Myocyte (in vitro differentiated cells): ENCODE measurements at places on chromosomes 2 and 18.

DNA sequence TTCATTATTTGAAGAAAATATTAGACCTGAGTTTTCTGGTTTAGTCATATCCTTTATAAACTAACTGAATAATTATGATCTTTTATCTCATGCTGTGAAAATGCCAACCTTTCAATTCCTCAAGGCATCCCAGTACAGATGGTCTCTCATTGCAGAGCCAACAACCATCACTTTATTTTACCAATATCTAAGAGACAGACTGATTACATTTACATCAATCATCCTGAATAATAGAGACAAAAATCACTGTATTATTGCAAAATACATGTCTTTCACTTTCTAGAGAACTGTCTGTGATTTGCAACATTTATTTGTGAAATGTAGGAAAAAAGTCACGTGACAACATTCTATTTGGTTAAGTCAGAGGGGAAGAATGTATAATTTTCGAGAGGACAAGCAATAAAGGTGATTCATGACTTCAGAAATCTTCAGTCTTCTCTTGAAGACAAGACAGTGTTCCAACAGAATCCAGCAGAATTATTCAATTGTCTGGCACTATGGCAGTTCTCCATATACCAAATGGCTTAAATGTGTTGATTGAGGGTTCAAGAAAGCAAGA, 503.6 kb upstream of the SYT4 start:
- DNase-seq: no peak

DNA sequence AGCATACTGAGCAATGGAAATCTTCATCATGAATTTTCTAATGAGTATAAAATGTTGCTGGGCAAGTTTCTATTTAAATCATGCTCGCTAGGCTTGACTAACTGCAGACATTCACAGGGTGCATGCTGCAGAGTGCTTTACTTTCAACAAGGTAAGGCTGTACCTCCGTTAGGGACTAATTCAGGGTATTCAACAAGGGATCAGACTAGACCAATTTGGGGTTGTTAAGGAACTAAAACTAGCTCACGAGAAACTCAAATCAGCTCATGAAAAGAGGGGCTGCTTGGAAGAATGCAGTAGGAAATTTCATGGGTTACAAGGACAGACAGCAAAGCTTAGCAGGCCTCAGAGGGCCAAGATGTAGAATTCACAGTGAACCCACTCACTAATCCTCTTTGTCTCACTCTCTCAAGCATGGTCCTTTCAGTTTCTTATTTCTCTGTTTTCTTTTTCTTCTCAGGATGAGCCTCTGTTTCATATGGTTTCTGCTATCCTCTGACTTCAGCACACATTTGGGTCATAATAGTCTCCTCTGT, 2.2 kb downstream of the MYO3B start:
- DNase-seq: no peak

DNA sequence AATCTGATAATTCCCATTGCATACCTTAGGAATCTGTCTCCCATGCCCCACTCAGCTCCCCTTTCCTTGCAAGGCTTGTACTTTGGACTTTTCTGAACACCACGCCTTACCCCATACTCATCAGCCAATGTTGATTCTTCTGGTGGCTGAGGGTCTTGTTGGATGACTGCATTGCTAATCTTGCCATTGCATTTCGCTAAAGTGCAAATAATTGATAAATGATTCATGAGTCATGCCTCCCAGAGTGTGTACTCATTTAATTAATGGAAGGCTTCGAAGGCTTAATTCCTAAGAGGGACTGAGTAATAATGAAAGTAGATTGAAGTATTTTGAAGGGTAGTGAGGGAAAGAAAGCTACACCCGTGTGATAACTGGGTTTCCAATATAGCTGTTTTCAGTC, 28.0 kb upstream of the PPP1R1C start:
- DNase-seq: no peak

GRCh38 chr2:124623560-124623959, 598.5 kb downstream of the CNTNAP5 start:
- DNase-seq: no peak

DNA sequence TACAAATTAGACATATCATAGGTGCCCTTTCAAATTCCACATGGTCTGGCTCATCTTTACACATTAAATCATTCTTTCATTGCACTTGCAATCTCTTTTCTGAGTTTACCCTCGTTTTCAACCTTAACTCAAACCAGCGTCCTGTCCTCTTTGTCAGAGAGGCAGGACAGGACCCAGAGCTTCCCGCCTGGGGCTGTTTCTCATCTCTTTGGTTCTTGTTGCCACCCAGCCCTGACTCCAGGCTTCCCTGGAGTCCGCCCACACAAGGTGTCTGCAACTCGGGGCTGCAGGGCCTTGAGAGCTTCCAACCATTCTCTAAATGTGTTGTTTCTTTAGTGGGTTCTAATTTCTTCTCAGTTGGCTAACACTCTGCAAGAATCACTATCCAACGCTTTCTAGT, 24.4 kb downstream of the RBMS1 start:
- DNase-seq: no peak

DNA sequence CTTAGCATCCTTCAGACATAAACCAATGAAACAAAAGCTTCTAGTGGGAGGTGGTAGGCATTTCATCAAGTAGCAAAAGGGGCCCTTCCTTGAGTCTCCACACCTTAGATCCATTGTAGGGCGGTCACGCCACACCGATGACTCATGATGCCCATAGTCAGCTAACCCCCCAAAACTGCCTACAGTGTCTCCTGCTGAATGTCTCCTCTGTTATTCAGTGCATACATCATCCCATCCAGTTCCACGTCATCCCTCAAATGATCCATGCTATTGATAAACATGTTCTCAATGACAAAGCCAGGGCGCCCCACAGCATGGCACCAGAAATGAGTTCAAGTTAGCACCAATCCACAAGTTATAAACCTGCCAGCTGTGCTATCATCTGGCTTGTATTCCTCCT, 57.4 kb upstream of the ACKR3 start:
- DNase-seq: no peak

DNA sequence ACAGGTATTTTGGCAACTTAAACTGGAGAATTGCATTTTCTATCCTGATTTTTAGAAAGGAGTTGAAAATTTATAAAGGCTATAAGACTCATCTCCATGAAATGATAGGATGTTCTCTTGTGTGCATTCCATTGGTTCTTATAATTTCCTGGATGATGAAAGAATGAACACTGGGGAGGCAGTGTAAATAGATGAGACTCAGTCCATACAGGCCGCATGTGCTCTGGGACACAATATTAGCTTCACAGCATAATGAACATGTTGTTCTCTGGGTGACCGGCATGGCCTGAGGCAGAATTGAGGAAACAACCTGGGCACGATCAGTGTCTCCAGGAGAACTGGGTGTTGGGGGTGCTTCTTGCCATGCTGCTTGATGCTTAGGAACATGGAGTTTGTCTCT, 38.8 kb downstream of the AOX1 start:
- no peak for DNase-seq

DNA sequence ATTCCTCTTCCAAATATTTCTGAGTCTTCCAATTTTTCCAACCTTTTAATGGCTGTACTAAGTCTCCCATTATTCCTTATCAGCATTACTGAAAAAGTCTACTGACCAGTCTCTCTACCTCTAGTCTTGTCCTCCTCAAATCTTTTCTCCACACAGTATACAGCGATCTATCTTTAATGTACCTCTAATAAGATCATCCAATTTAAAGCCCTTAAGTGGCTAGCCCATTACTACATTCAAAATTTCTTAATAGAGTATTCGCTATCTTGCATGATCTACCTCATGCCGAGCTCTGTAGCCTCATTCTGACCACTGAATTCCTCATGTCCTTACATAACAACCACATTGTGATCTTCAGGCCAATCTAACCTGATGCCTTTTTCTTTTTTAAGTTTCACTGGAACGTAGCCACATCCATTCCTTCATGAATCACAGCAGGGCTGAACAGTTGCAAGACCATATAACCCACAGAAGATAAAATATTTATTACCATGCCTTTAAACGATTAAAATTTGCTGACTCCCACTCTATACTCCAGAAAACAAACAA, 57.9 kb downstream of the SLC66A3 start:
- peak; percentile 94 for DNase-seq

DNA sequence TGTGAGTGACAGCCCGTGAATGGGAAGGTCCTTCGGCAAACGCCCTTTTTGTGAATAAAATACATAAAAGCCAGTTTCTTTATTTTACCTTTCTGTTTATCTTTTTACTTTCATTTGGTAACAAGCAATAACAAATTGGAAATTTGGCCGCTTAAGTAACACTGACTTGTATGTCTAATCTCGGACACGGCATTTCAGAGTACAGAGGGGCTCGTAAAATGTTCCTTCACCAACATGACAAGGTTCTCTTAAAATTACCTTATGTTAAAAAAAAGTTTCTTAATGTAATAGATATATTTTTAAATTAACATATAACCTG, 558 bp upstream of the NEMP2 start:
- DNase-seq: no peak

- no peak for DNase-seq
Measured at GRCh38 chr18:32174719-32175118, 15.1 kb upstream of the MEP1B start.

DNA sequence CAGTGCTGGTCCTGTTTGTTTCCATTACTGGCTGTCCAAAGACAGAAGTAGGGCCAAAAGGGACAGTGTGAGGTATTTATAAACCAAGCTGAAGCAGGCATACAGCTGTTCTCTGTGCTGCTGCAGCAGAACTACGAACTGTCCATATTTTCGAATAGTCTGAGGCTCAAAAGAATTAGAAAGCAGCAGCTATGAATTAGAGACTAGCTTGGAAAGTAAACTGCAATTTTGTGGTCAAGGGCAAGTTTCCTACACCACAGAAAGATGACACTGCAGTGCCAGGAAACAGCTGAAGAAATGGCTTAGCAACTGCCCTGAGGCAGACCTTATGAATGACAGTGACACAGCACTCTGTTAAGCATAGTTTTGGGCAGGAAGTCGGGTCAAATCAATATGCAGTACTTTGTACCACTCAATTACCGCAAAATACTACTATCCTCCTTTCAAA, 125.3 kb downstream of the TMEM131 start:
- peak; percentile 98 for DNase-seq

DNA sequence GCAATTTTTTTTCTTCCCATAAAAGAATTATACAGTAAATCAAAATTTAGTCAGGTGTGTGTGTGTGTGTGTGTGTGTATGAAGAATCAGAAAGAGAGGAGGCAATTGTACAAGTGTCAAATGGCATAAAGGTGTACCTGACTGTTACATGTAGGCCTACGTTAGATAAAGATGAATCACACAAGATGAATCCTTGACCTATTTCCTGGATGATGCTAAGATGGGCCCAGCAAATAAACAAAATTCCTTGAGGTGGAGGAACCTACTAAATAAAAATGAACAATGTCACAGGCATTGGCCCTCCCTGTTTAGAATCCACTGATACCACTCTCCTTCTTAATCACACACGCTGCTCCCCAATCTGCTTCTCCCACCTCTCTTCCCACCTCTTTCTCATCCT, 79.7 kb upstream of the LRATD1 start:
- no peak for DNase-seq

- no peak for DNase-seq
Measured at GRCh38 chr2:85911097-85911496, 22.3 kb upstream of the ST3GAL5 start.

DNA sequence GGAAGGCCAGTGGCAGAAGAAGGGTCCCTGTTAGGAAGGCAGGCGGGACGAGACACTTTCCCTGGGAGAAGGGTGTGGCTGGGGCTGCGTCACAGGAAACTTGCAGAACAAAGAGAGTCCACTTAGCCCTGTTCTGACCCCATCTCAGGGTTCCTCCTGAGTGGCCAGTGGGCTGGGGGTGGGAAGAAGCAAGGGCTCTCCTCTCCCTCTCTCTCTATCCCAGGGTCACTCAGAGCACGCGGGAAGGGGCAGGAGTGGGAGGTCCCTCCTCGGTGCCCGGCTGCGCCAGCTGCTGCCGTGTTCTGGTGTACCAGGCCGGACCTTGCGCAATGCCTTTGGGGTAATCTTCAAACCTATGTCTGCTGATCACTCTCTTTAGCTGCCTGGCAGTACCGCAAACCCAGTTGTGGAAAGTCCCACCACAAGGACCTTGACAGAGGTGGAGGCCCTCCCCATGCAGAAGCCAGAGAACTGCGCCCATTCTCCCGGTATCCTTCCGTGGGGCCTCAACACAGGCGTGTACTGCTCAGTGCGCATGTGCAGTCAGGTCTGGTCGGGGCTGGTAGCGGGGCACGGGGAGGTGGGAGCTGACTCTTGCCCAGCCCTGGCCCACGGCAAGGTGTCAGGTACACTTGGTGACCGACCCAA, 47.8 kb upstream of the ST3GAL5 start:
- DNase-seq: no peak

DNA sequence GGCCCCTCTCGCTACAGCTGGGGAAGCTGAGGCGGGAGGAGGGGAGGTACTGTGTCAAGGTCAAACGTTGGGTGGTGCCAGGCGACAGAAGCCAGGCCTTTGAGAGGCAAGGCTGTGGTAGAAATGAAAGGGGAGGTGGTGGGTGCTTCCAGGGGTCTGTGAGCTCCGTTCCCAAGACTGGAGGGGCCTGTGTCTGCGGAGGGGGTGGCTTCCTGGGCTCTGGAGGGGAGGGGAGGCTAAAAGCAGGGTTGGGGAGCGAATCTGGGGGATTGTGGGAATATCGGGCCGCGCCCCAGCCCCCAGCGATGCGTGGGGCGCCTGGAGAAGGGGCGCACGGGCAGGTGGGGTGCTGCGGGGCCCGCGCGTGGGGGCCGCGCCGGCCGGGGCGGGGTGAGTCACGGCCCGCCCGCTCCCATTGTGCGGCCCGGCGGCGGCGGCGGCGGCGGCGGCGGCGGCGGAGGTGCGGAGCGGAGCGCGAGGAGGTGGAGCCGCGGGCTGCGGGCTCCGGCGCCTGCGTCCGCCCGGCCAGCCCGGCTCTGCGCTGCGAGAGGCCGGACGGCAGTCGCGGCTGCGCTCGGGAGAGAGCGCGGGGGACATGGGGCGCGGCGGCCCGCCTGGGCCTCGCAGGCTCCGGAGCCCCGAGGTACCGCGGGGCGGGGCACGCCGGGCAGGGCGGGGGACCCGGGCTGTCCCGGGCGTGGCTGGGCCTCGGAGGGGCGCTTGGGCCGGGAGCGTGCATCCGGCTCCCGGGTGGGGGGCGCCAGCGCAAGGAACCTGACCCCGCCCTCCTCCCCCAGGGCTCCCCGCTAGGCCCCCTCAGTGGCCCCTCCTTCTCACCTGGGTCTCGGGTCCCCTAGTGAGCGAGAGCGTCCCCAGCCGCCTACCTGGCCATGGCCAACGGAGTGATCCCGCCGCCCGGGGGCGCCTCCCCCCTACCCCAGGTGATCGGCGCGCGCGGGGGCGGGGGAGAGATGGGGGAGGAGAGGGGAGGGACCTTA, at the start of gene SLC4A3:
Gene SLC4A3, plus strand, starts transcription at position 528 of the 998 bp plus-strand sequence. Its CDS starts 363 bp downstream, at position 891.
- DNase-seq: no peak

GRCh38 chr2:156164091-156164720, 168.3 kb downstream of the NR4A2 start:
- DNase-seq: no peak
